Thyroid gland (tissue), 4 donors: ENCODE measurements at places on chromosomes 11 and 22. TPM values are rescaled to one million over a fixed set of nuclear protein-coding genes. Genes with fewer than 3 reads are reported as not detected.

C11orf86 gene
- total RNA-seq, result not detected

PICK1 gene
- total RNA-seq, result 81.4 TPM

DRG1 gene
- 57.7 TPM for total RNA-seq

LRRN4CL gene
- 18.3 TPM for total RNA-seq

EMID1 gene
- total RNA-seq, result 17.2 TPM

DRD2 gene
- 0.20 TPM for total RNA-seq

FZD4 gene
- 59.9 TPM for total RNA-seq

PNPLA3 gene
- 0.11 TPM for total RNA-seq

ART5 gene
- total RNA-seq, result 1.7 TPM

TRPC6 gene
- 28.4 TPM for total RNA-seq

SLC22A9 gene
- total RNA-seq, result not detected

SLCO2B1 gene
- 244 TPM for total RNA-seq

CD248 gene
- total RNA-seq, result 4.6 TPM

FBLN1 gene
- total RNA-seq, result 52.3 TPM

SCN4B gene
- 7.6 TPM for total RNA-seq

ZP1 gene
- not detected for total RNA-seq

JAML gene
- total RNA-seq, result 2.5 TPM
